ENCODE measurements at places on chromosomes 7 and 10.

DNA sequence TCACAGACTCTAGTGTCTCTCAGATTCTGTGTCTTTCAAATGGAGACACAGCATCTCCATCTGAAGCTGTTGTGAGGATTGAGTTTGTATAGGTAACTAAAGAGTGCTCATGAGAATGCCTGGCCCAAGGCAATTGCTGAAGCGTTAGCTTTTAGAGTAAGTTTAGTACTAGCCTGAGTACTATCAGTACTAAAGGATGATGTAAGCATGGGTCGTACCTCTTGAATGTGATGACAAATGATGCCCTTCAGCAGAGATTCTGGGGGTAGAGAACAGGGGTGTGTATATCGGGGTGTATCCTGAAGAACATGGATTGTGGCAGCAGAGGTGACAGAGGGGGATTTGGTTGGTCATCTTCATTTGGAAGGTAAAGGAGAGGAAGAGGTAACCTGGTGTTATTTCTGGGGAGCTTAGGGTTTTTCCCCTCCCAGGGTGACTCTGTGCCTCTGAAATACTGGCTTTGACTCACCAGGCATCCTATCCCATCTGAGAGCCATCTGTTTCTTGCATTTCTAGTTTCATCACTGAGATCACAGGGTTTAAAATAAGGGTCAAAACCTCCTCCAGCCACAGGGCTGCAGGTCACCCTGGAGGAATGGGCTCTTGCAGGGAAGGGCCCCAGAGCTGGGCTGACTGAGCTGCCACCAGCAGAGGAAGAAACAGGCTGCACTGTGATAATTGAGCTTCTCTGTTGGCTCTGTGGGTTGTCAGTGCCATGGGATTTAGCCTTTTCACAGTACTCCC, 756.0 kb downstream of the KCNMA1 start:
- no peak for DNase-seq

DNA sequence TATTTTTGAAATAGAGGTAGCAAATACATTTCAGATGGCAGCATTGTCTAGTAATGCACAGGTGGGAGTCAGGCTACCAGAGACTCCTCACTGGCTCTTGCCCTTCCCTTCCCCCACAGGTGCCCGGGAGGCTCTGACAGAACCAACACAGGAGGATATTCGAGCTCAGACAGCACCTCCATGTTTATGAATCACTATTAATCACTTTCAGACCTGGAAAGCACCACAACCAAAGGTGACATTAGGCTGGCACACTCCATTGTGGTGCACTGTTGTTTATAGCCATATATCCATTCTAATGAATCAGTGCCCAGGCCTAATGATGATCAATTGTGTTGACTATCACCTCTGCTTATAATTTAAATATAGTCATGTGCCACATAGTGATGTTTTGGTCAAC, 107.8 kb upstream of the NAMPT start:
- DNase-seq = no peak

DNA sequence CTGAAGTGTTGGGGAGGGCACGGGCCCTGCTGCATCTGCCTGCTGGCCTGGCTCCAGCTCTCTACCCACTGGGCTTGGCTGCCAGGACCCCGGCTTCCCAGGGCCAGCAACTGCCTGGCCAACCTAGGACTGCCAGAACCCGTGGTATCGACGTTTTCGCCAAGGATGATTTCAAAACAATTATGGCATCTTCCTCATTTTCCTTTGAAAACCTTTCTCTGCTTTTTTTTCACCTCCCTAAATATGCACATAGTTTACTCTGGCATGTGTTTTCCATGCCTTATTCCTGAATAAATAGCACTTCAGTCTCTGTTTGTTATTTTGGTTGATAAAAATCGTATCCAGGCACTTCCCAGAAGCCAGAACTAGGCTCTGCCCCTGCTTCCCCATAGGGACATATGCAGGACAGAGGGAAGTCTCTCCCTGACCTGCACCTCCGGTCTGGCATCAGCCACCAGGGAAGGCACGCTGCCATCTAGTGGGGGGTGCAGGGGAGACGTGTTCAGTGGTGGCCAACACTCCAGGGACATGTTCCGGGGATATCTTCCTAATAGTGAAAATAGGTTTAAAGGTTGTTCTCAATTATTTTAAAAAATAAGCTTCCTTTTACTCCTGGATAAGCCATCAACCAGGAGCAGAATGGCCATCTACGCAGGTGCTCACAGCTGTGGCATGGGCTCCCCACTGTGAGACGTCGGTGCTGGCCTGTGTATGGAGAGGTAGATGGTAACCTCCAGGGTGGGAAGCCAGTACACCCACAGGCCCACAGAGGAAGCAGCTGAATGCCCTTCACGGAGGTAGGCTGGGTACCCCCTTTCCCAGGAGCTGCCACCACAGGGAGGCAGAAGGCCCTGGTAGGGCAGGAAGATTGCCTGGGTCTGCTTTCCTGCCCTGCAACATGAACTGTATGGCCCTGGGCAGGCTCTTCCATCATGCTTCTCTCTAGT, 30.7 kb upstream of the ANTXRL start:
- no peak for DNase-seq

GRCh38 chr10:8473205-8473604, 418.7 kb downstream of the GATA3 start:
- DNase-seq = no peak

- DNase-seq = no peak
Observed at GRCh38 chr7:64515781-64516180, 47.1 kb downstream of the ZNF680 start.

GRCh38 chr10:1147810-1148209, 91.6 kb downstream of the WDR37 start:
- DNase-seq = no peak
